Activated T-cell treated with anti-CD3 and anti-CD28 coated beads for 24 hours (primary cell): ENCODE measurements at places on chromosomes 16 and 17.

GRCh38 chr16:74455213-74455612 is 33.9 kb upstream of the CLEC18B start:
- no peak for DNase-seq

GRCh38 chr17:60091908-60092331 is 13.2 kb upstream of the HEATR6 start:
- no peak for DNase-seq

DNA sequence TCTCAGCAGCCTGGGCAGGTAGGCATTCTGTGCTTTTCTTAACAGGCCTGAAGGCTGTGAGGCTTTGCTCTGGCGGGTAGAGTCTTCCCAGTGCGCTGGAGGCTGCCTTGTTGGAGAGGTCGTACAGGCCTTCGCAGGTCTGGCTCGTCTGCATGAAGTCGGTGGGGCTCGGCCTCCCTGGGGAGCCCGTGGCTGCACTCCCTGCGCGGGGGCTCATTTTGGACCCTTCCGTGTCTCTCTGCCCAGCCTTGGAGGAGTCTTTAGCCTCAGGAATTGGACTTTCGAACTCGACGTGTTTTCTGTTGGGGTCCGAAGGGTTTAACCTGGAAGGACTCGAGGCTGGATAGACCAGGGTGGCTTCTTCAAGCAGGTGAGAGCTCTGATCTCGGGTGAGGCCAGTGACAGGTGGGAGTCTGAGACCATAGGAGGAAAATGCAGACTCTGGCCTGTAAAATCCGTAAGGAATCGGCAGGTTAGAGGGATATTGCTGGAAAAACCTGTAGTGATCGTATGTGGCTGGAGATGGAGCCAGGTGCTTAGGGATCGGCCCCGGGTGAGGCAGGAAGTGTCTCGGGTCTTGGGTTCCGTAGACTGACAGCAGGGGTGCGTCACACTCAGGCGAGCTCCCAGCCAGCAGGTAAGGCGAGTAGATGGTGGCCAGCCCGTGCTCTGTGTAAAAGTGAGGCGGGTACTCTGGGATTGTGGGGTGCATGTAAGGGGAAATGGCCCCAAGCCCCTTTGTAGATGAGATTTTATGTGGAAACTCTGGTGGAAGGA is 8.6 kb downstream of the ZNF750 start:
- DNase-seq: no peak

GRCh38 chr16:67846063-67846319 is 742 bp upstream of the NUTF2 start:
- no peak for DNase-seq

DNA sequence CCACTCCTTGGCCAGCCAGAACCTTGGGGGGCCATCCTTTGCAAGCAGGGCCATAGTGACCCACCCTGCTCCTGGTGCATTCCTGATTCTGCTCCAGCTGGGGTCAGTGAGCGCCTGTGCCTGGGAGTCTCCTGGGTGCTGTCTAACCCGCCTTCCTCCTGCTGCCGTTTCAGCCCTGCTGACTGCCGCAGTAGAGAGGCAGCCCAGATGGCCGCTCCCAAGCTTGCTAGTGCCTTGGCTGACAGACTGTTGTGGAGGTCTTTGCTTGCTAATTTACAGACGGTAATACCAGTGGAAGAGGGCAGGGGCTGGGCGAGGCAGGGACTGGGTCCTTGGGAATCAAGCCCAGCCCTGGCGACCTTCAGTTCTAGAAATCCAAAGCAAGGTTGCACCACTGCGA is 99.6 kb downstream of the SOCS1 start:
- no peak for DNase-seq

DNA sequence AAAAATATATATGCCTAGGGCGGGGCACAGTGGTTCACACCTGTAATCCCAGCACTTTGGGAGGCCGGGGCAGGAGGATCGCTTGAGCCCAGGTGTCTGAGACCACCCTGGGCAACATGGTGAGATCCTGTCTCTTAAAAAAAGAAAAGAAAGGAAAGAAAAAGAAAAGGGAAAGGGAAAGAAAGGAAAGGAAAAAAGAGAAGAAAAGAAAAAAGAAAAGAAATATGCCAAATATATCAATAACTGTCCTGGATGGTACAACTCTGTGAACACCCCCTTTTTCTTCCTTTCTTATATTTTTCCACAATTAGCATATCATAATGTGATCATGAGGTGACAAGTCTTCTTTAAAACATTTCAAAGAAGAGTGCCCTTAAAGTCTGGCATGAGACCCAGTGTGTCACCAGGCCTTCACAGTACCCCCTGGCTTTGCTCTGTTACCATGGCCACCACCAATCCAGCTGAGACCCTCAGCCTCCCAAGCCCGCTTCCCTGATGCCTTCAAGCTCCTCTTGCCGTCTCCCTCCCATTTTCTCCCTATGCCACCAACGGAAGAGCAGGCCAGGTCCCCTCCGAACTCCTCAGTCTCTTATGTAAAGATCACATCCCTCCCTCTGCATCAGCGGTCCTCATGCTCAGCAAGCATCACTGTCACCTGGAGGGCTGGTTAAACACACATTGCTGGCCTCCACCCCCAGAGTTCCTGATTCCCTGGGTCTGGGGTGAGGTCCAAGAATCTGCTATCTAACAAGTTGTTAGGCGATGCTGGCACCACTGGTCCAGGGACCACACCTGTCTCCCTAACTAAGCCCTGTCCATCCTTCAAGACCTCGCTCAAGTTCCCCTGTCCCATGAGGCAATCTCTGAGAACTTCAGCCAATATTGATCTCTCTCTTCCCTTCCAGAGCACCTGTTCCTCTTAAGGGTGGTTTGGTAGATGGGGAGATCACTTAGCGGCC is 44.5 kb downstream of the CUEDC1 start:
- no peak for DNase-seq
